Activated CD4-positive, CD25-positive, alpha-beta regulatory T cell treated with anti-CD3 and anti-CD28 coated beads, Interleukin-2, amount 50 U/mL, for 24 hours (primary cell): ENCODE measurements at places on chromosomes 16 and 17.

GRCh38 chr16:51153577-51154031 is 2.5 kb upstream of the SALL1 start:
- no peak for ATAC-seq

GRCh38 chr16:69931631-69932030 is 19.5 kb upstream of the CLEC18A start:
- no peak for ATAC-seq

- no peak for ATAC-seq
Observed at GRCh38 chr17:44384281-44384822, 5.1 kb downstream of the ITGA2B start.

DNA sequence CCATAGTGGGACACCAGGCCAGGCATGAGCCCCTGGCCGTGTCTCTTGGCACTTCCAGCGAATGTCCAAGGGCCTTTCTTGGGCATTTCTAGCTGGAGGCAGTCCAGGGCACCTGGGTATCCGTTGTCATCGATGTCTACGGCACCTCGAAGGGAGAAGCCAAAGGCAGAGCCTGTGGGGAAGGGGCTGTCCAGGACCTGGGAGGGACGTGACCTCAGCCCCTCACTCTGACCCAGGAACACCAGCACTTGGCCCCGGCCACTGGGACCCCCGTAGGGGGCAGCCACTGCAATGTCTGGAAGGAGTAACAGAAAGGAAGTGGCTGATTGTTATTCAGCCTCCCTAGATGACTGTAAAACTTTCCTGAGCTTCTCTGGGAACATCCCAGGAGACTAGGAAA is 8.7 kb downstream of the ITGA2B start:
- ATAC-seq: no peak

GRCh38 chr16:5025171-5025632 is 8.5 kb downstream of the NAGPA start:
- no peak for ATAC-seq

DNA sequence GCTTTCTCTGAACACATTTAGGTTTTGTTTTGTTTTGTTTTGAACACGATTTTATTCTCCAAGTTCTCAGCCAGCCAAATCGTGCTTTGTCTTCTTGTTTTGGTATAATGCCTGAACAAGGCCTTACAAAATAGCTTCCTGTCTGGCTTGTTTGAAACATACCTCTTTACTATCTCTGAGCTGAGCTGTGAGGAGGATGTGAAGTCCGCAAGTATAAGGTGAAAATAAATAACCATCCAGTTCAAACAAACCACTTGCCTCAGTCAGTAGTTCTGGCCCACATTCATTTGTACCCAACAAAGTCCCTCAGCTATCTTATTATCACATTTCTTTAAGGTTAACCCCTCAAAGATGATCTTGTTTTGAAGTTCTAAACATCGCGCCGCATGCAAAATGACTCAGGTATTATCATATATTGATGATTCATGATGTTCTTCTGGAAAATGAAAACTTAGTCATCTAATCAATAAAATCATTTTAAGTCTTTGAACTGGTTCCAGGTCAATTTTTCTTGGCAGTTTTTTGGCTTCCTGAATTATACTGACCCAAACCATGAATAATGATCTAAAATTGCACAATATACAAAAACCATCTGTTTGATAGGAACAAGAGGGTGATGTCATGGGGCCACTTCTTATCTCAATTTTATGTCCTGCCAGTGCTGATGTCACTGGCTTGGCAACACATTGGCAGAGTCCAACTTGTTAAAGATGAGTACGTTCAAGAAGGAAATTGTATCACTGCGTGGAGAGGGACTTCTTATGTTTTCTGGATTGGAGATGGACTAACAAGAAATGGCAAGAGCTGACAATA is 694.3 kb downstream of the KCNJ2 start:
- no peak for ATAC-seq

- ATAC-seq: no peak
Observed at GRCh38 chr16:81578076-81578475, 133.5 kb downstream of the CMIP start.

DNA sequence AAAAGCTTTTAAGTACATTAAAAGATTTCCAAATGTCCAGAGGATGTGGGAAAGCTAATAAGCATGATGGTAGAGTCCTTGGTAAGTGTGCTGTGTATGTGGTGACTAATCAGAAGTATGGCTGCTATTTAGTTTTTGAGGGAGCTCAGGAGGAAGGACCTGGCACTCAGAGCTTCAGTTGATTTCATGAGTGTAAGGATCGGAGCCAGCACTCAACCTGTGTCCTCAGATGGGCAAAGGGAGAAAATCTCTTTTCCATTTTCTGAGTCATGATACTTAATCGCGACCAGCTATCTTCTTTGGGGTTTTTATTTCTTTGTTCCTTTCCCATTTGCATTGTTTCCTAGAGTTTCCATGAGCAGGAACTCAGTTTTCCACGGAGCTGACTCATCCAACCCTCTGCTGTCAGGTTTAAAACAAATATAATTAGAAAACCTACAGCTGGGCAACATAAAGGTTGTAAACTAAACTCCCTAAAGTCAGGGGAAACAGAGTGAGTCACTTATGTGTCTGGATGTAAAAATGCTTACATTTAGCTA is 125.4 kb downstream of the MAP2K6 start:
- ATAC-seq: no peak

DNA sequence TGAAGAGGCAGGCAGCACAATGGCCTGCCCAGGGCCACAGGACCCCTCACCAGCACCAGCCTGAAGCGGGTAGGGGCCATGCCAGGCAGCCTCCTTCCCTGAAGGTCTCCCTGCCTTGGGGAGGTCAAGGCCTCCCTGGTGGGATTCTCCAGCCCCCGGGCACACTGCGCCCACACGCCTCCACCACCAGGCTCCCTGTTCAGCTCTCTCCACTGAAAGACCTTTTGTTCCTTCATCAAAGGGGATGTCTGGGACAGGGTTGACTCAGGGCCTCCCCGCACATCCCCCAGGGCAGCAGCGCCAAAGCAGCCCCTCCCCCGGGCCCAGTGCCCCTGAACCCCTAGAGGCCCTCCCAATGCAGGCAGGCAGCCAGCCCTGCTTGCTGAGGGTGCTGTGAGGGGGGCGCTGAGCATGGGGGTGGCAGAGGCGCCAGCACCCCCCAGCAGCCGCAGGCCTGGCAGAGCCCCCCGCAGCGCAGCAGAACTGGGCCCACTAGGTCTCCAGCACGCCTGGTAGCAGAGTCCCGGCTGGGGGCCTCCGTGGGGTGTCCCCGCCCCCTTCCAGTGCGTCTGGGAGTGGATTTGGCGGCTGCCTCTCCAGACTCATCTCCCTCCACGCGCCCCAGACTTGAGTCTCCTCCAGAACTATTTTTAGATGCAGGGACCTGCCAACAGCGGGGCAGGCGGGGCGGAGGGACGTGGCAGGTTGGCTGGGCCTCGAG is 13.1 kb downstream of the BCAR1 start:
- ATAC-seq: no peak

DNA sequence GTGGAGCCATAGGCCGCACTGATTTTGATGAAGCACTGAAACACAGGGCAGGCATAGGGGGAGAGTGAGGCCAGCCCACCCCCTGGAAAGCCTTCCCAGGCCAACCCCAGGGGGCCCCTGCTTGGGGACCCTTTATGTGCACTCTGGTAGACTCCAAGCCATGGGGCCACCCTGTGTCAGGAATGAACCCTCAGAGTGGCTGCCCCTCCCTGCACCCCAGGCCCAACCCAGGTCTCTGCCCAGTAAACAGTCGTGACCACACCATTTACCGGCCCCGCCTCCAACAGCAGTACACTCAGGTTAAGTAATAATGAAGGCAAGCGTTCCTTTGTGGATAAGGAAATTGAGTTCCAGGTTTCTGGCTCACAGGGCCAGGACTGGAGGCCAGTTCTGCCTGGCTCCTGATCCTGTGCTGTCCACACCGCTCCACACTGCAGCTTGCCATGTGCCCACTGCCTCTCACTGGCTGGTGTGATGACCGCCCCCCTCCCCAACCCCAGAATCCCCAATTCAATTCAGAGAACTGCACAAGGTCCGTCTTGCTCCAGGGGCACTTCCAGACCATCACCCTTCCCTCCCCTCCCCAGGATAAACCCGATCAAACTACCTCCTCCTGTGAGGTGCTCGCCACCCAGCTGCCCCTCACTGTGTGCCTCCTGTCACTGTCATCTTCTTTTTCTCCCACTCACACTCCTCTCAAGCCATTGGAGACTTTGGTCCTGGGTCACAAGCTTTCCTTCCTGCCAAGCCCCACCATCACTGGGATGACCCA is 13.6 kb downstream of the PIMREG start:
- ATAC-seq: no peak

- ATAC-seq: no peak
Observed at GRCh38 chr17:14270508-14270907, 30.4 kb upstream of the HS3ST3B1 start.

DNA sequence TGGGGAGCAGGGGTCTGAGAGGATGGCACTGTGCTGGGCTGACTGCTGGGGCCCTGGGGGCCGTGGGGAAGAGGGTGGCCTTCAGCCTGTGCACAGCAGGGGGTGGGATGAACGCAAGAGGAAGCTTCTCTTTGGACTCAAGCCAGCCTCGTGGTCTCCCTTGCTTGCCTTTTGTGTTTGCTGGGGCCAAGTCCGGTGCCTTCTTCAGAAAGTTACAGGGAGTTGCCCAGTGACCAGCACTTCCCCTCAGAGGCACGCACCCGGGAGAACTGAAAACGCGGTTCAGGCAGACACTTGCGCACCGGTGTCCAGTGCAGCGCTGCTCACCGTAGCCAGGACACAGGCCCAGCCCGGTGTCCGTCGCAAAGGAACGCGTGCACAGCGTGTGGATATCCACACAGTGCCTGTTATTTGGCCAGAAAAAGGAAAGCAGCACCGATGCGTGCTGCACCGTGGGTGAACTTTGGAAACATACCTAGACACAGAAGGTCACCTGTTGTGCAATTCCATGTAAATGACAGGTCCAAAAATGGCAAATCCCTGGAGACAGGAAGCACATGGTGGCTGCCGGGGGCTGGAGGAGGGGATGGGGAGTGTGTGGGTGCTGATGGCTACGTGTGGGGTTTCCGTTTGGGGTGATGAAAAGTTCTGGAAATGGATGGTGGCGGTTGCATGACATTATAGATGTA is 29.4 kb upstream of the NUDT16L1 start:
- ATAC-seq: no peak

DNA sequence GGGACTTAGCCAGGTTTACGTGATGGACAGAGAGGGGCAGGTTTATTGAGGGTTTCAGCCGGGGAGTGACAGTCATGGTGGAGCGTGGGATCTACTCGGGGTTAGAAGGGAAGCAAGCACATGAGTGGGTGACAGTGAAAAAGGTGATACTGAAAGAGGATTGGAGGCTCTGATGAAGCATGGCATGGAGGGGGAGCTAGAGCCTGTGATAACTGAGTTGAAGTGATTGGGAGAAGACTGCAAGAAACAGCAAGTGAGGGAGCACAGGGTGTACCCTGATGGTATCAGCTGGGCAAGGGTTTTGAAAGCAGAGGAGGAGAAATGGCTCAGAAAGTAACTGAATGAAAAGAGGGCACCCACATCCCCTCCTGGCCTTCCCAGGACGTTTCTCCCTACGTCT is 6.7 kb upstream of the KSR1 start:
- no peak for ATAC-seq

- peak; percentile 39 for ATAC-seq
Observed at GRCh38 chr17:74442670-74443515, 11.0 kb downstream of the GPRC5C start.
